ENCODE measurements at places on chromosomes 12 and 14.

GRCh38 chr12:101857043-101857558 lies 20.3 kb upstream of the DRAM1 start:
- DNase-seq: peak; percentile 78

- DNase-seq: peak; percentile 60
Measured at GRCh38 chr12:45666816-45667215, 62.7 kb upstream of the ARID2 start.

DNA sequence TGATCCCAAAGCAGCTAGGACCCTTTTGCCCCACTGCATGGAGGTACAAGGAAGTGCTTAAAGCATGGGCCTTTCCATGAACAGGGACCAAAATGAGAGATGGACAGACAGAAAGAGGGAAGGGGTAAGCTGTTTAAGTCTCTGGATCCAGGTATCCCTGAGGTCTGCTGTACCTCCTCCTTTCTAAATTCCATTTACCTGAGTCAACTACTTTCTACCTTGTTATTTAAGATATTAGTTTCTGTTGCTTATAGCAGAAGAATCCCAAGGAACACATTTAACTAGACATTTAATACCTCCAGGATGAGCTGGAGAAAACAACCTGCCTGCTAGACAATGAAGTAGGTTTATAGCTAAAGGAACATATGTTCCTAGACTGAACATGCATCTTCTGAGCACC lies 157.6 kb upstream of the TMCC3 start:
- no peak for DNase-seq

DNA sequence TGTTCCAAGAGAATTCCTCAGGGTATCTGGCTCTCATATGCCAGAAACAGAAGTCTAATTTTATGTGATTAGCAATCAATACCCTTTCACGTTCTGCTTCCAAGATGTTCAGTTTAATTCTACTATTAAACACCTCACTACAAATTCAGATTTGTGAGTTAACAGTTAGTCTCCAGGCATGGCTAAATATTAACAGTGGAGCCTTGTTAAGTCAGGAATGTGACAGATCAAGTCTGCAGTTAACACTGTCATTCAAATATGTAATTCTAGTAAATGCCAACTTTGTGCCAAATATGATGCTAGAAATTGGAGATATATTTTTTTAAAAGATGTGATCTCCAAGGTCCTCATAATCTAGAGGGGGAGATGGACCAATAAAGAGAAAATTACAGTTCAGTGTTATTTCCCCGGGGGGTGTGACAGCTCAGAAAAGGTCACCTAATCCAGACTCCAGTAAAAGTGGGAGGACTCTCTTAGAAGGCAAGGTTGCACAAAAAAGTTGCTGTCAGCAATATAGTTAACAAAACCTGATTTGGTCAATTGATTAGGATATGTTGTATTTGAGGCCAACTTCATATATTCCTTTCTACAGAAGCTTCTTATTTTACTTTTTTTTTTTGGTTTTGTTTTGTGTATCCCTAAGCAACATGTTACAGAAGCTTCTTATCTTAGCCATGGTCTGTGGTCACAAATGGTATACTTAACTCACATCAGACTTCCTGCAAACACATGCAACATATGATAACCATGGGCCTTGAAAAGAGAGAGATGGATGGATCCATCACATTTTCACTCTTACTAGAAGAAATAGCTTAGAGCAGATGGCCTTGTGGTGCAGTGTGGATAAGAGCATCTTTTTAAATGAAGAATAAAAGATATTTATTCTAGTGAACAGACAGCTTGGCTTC lies 18.4 kb upstream of the RNU6-7 start:
- no peak for DNase-seq

- DNase-seq: no peak
Measured at GRCh38 chr12:130437555-130438242, 100.0 kb downstream of the PIWIL1 start.

DNA sequence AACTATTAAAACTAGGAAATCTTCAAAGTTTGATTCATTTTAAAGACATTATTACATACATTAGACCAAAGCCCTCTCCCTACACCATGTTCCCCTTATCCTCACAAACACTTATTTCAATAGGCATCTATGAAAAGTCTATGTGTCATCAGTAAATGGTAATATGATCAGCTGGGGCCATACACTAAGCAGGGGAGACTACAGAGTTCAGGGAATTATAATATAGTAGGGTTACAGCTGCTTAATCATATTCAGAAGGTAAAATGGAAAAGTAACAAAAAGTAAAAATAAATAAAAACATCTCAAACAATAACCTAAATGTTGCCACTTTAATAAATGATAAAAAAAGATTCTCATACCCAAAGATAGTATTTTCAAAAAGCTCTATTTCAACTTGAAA lies 29.1 kb downstream of the PAWR start:
- DNase-seq: no peak

GRCh38 chr14:61558271-61558670 lies 137.0 kb upstream of the HIF1A start:
- no peak for DNase-seq

Measured in fibroblast of the aortic adventitia (primary cell).